CD4-positive, alpha-beta T cell treated with Interleukin-17A for 4 hours (primary cell): ENCODE measurements at places on chromosomes 5 and 9.

- no peak for DNase-seq
These were observed 32.9 kb downstream of the NTRK2 start for GRCh38 chr9:84702471-84702870.

DNA sequence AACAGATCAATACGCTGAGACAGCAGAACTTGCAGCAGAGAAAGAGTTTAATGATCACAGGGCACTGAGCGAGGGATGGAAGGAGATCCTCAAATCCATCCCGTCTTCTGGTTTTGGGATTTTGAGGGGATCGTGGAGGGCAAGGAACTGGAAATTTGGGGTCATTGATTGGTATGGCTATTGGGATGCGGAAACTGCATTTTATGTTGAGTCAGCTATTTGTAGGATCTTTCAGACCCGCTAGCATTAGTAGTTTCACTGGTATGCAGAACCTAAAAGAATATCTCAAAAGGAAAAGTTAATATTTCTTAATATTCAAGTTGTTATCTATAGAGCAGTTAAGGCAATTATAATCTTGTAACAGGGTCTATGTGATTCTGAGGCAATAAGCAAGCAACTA, 771.7 kb upstream of the CTNND2 start:
- DNase-seq: no peak

DNA sequence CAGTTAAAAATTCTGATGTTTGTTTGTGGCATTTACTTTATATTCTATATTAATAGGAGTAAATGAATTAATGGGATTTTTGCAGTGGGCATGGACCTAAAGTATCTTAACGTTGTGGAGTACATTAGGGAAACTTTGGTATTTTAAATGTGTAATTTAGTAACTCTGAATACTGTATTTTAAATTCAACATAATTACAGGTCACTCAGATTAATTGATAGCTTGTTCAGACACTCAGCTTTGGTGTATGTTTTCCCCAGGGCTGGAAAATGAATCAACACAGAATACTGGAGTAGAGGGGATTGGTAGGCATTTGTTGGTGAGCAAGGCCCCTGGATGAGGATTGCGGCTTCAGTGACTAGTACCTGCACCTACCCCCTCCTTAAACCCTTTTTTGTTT, 117.5 kb downstream of the TRIO start:
- no peak for DNase-seq

- DNase-seq: no peak
These were observed 266.8 kb downstream of the ARHGEF28 start for GRCh38 chr5:73892806-73893205.

DNA sequence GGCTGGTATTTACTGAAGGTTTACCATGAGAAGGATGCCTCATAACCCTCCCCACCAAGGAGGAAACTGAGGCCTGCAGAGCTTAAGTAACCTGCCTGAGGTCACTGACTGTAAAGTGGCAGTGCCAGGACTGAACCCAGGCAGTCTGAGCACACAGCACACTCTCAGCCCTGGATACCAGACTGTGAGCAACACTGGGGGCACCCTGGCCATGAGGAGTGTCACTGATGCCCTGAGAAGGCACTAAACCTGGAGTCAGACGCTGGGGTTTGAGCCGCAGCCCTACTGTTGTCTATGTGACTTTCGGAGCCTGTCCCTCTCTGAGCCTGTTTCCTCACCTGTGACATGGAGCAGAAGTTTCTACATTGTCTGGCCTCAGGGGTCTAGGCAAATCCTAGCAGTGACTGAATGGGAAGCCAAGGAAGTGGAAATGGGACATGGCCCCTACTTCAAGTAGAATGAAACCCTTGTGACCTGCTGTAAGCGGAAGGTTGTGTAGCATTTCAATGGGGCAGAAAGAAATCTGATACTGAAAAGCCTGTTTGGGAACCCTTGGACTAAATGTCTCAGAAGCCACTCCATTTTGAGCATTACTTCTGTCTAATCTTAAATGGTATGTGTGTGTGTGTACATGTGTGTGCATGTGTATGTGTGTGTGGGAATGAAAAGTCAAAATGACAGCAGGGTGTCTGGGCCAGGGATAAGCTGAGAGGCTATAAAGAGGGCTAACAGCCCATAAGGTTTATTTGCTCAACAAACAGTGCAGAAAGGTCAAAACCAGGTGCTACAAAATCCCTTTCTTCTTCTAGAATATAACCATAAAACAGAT, 36.0 kb downstream of the B4GALT1 start:
- DNase-seq: no peak

DNA sequence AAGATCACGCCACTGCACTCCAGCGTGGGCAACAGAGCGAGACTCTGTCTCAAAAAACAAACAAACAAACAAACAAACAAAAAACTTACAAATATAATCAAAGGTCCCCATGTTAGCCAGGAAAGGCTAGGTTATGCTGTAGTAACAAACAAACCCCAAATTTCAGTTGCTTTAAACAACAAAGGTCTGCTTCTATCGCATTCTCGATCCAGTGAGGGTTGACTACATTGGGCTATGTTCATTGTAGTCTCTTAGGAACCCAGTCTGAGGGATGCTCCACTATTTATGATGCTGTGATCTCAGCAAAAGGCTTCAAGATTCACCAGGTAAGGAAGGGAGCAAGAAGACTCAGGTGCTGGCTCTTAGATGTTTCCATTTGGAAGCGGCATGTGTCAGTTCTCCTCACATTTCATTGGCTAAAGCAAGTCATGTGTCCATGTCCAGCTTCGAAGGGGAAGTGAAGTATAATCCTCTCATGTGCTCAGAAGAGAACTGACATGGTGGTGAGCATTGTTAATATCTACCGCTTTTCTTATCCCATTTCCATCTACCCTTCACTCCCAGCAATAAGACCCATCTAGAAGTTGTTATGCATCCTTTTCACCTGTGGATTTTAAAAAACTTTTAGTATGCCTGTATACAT, 26.5 kb upstream of the NEK6 start:
- no peak for DNase-seq

GRCh38 chr5:54360089-54360488, 49.7 kb upstream of the ARL15 start:
- no peak for DNase-seq

- DNase-seq: no peak
These were observed 422.3 kb downstream of the PRR16 start for GRCh38 chr5:120886351-120886860.

- DNase-seq: no peak
These were observed 32.9 kb downstream of the PTCD2 start for GRCh38 chr5:72353046-72353445.

GRCh38 chr9:83066771-83067170, 3.8 kb upstream of the RASEF start:
- DNase-seq: no peak

DNA sequence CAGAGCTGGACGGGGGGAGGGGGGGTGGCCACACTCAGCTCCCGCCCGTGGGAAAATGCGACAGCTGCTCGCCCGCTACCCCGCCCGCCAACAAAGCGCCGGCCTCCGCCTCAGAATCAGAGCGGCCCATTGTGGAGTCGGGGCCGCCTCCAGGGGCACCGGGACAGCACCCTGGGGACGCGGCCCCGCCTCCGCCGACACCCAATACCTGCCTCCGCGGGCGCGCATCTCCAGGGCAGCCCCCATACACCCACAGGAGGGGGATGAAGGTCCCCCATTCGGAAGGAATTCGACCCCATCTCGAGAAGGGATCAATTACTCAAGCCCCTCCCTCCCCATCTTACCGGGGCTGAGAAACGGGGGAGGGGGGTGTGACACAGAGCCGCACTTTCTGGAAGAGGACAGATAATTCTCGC, 1.3 kb downstream of the NOTCH1 start:
- peak; percentile 69 for DNase-seq

DNA sequence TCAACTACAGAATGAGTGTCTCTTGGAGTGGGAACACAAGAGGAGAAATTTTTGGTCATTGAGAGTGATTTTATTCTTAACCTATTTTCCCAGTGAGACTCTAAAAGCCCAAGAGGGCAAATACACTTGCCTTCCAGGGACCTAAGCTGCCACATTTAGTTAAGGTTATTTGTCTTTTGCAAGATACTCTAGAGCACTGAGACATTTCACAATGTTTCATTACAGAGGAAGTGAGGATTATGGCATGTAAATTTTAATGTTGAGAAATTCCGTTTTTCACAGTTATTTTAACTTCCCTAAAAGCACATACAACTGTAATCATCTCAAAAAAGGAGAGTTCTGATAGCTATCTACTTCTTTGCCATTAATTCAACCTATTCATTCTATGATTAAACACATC, 38.7 kb upstream of the RAB3C start:
- no peak for DNase-seq

GRCh38 chr9:103242025-103242424, 246.9 kb downstream of the CYLC2 start:
- no peak for DNase-seq

DNA sequence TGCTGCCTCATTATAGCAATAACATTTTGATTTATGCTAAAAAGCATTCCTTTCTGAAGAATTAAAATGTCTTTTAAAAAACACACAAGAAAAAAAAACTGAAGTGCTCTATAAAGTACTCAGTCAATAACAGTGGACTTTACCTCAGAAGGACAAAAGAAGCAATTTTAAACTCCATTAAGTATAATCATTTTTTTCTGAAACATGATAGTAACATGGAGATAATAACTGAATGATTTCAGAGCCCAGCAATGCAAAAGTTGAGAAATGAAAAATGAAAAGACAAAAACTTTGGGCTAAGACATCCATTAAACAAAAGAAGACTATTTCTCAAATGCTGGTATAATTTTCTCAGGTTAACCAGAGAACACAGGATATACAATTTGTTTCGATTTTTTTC, 78.7 kb downstream of the RFX3 start:
- no peak for DNase-seq

GRCh38 chr9:91746904-91747303, 203.1 kb downstream of the ROR2 start:
- no peak for DNase-seq

- no peak for DNase-seq
These were observed 291.7 kb upstream of the KCNN2 start for GRCh38 chr5:114070093-114070722.

- no peak for DNase-seq
These were observed 2.5 kb downstream of the CEP78 start for GRCh38 chr9:78238046-78239038.

- no peak for DNase-seq
These were observed 39.6 kb upstream of the SAP30L start for GRCh38 chr5:154406231-154406630.

- no peak for DNase-seq
These were observed 19.4 kb downstream of the PDCD1LG2 start for GRCh38 chr9:5529683-5530221.

DNA sequence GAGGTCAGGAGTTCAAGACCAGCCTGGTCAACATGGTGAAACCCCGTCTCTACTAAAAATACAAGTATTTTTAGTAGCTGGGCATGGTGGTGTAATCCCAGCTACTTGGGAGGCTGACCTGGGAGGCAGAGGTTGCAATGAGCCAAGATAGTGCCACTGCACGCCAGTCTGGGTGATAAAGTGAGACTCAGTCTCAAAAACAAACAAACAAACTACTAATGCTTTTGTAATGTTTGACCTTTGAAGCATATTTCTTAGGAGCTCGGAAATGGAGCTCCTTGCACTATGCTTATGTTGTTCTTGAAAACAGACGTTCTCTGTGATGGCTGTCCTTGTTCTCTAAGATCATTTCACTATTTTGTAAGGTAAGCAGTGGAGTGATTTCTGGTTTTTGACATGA, 6.0 kb downstream of the F2RL2 start:
- DNase-seq: no peak

DNA sequence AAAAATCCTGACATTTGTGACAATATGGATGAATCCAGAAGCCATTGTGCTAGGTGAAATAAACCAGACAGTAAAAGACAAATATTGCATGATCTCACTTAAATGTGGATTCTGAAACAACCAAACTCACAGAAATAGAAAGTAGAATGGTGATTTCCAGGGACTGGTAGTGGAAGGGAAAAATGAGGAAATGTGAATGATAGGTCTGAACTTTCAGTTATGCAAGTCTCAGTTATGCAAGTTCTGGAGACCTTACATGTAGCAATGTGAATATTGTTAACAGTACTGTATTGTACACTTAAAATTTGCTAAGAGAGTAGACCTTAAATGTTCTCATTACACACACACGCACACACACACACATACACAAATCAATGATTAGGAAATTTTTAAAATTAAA, 84.9 kb downstream of the SLCO4C1 start:
- no peak for DNase-seq

DNA sequence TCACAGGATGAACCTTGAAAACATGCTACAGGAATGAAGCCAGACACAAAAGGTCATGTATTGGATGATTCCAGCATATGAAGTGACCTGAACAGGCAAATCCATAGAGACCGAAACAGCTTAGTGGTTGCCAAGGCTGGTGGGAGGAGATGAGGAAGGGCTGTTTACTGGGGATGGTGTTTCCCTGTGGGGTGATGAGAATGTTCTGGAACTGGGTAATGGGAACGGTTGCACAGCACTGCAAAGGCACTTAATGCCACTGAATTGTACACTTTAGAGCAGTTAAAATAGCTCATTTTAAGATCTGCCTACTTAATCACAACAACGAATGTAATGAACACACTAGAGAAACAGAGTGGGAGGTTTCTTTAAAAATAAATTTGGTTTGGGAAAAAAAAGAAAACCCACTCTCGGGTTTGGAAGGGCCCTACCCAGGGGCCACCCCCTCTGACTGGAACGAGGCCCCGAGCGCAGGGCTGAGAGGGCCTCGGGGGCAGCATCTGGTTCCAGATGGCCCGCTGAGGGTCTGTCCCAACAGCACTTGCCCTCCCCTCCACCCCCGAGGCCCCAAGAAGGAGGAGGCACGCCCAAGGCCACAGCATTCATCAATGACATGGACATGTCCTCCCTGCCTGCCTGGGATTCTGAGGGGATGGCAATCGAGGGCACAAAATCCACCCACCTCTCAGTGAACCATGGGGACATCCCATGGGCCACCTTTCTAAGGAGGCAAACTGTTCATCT, 31.7 kb downstream of the SARDH start:
- DNase-seq: no peak

- DNase-seq: no peak
These were observed 576.7 kb upstream of the ZNF462 start for GRCh38 chr9:106286249-106286648.

- no peak for DNase-seq
These were observed 1.9 kb downstream of the NIM1K start for GRCh38 chr5:43193894-43194265.

- no peak for DNase-seq
These were observed 88.0 kb downstream of the LMX1B start for GRCh38 chr9:126701813-126702140.

DNA sequence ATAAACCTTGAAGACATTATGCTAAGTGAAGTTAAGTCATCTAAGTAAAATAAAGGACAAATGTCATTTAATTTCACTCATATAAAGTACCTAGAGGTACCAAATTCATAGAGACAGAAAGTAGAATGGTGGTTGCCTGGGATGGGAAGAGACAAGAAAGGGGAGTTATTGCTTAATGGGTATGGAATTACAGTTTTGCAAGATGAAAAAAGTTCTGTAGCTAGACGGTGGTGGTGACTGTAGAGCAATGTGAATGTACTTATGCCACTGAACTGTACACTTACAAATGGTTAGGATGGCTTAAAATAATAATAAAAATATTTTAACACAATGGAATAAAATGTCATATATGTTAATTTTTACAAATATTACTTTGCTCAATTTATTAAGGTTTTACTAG, 128.0 kb downstream of the MPDZ start:
- no peak for DNase-seq

- no peak for DNase-seq
These were observed 1154.7 kb downstream of the DTWD2 start for GRCh38 chr5:117833691-117834090.

- DNase-seq: no peak
These were observed 1944.2 kb upstream of the NUDT12 start for GRCh38 chr5:105506692-105507277.

- DNase-seq: no peak
These were observed 232.5 kb downstream of the ARRDC3 start for GRCh38 chr5:91150636-91151035.

GRCh38 chr5:178186427-178186826, 744 bp downstream of the GMCL2 start:
- no peak for DNase-seq
